ENCODE measurements at places on chromosomes 5 and 9.

DNA sequence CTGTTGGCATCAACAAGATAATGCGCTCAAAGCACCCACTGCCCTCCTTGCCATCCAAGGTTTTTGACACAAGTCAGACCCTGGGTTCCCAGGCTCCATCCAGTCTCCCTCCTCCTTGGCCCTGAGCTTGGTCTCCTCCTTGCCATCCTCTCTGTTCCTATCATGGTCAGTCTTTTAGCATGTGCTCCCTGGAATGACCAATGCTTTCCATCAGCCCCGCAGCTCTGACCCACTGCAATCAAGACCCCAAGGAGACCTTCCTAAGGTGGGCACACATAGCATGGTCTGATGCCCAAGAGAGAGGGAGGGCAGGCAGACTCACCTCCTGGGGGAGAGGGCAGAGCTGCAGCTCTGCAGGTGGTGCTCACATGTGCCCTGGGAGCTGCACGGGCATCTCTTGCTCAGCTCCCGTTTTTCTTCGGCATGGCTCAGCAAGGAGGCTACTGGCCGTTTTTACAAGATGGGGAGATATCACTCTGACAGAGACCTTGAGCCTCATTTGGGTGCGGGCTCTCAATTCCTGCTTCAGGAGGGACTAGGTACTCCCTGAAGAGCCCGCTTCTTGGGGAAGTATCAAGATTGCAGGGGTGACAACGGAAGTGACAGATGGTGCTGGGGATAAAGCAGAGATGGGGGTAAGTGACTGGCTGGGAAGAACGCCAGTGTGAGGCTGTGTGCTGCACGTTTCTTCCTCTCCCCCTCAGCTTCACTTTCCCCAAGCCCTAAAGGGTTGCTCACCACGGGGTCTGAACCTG lies 3.3 kb downstream of the SEPTIN8 start:
- no peak for DNase-seq

DNA sequence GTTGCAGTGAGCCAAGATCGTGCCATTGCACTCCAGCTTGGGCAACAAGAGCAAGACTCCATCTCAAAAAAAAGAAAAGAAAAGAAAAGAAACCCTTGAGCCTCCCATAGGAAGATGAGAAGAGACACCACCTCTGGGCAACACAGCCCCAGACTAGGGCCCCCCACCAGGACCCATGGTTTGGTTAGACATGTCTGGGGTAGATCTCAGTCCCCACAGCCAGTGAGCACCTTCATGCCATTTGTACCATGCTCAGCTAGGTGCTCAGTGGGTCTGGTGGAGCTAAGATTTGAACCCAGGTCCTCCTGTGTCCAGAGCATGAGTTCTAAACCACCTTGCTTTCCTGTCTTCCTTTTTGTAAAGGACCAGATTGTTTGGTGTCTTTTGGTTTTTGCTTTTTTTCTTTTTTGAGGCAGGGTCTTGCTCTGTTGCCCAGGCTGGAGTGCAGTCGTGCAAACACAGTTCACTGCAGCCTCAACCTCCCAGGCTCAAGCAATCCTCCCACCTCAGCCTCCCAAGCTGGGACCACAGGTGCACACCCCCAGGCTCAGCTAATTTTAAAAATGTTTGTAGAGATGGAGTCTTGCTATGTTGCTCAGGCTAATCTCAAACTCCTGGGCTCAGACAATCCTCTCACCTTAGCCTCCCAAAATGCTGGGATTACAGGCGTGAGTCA lies 11.7 kb downstream of the OLFML2A start:
- no peak for DNase-seq

- no peak for DNase-seq
Observed at GRCh38 chr9:78893774-78894401, 597.0 kb downstream of the PSAT1 start.

GRCh38 chr9:133526721-133527321 lies 2.1 kb upstream of the MYMK start:
- DNase-seq: no peak

- DNase-seq: no peak
Observed at GRCh38 chr5:165999693-166000320, 2291.6 kb upstream of the WWC1 start.

GRCh38 chr9:95822015-95822414 lies 53.5 kb upstream of the ERCC6L2 start:
- DNase-seq: no peak

- no peak for DNase-seq
Observed at GRCh38 chr9:87223392-87224246, 274.0 kb upstream of the DAPK1 start.

DNA sequence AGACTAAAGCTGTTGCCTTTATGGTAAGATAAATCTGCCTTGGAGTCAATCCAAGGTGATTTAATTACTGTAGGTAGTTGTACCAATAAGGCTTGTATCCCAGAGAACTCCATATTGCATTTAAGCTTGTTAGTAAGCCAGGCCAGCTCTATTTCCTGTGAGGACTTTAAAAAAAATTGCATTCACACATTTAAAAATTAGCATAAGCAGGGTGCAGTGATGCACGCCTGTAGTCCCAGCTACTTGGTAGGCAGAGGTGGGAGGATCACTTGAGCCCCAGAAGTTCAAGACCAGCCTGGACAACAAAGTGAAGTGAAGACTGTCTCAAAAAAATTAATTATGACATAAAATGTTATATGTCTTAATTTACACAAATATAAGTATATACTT lies 28.7 kb upstream of the ABL1 start:
- DNase-seq: no peak

DNA sequence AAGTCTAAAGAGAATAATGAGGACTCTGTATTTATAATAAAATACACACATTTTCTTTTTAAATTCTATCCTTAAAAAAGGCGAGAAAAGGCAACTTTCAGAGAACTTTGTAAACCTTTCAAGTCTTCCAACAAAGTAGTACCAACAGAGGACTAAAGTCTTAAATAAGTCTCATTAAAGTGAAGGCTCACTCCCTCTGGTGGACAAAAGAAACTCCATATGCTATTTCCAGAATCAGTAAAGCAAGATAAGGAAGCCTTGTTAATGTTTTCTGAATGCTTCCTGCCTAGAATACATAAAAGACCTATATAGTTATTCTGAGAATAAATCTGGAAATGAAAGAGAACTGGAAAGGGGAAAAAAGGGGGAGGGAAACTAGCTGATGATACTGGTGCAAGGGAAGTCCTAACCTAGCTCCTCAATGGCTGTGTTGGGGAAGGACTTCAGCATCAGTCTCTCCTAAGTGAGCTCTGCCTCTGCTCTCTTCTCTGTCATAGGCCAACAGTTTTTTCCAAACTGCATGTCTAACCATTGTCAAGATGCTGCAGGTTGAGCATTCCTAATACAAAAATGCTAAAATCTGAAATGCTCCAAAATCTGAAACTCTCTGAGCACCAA lies 7.2 kb downstream of the HMGCS1 start:
- DNase-seq: peak; percentile 32

DNA sequence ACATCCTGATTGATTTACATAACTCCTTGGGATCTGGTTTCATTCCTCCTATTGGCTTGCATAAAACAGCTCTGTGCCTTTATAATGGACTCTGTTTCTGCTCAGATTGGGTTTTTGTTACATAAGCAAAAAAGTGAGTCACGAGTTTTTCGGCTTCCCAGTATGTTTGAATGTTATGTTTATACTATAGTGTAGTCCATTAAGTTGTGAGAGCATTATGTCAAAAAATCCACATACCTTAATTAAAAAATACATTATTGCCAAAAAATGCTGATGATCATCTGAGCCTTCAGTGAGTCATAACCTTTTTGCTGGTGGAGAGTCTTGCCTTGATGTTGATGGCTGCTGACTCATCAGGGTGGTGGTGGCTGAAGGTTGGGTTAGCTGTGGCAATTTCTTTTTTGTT lies 144.6 kb downstream of the CCDC171 start:
- peak; percentile 78 for DNase-seq

DNA sequence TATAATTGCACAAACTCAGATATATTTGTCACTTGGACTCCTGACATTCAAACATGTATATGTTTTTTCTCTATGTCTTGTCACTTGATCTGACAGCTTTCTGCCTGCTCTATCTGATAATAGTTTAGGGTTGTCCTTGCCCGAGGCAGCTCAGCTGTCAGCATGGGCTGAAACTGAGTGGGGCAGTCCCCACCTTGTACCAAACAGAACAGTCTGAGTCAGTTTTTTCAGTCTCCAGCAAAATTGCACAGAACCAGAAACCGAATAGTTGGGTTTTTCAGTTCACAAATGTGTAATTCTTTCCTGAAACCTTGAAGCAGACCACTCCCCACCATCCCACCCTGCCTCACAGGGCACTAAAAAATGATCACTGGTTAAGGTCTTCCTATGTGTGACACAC lies 9.5 kb upstream of the HAND1 start:
- DNase-seq: no peak

GRCh38 chr5:672329-673160 lies 20.6 kb downstream of the TPPP start:
- DNase-seq: peak; percentile 39

DNA sequence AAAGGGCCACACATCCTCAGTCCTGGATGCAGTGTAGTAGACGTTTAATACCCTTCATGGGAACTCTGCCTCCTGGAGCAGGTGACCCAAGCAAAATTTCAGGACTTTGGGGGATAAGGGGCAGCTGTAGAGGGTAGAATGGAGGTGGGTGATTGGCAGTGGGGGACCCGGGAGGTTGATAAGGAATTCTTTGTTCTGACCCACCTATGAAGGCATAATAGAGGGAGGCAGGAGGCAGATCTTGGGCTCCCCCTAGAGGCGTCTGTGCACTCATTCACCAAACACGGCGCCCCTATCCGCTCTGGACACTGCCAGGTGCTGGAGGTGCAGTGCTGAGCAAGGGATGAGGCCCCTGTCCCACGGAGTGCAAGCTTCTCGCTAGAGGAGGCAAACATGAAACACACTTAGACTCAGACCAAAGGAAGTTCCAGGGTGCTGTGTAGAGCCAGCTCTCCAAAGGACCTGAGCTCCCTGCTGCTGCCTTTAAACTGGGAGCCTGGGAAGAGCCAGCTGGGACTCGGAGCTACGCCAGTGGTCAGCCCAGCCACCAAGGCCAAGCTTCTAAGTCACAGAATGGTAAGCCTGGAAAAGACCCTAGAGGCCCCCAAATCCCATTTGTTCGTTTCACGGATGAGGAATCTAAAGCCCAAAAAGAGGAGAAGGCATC lies 7.7 kb downstream of the IL17B start:
- DNase-seq: no peak
